ENCODE measurements at places on chromosomes 4 and X.

DNA sequence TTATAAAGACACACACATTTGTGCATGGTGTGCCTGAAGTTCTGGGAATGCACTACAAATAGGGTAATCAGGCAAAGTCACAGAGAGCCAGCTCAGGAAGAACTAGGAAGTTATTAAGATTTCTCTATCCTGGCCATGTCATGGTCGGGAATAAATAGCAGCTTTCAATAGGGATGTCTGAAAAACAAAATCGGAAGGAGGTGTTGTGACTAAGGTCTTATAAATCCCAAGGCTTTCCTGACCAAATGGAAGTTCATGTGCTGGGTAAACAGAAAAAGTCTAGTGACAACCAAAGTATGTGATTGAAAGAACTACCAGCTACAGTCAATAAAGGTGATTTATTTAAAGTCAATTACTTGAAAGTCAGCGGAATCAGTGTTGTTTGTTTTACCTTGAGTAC lies 262.5 kb upstream of the HS3ST1 start:
- DNase-seq, result no peak

- DNase-seq, result no peak
Measured at GRCh38 chr4:56737666-56738065, 56.6 kb upstream of the HOPX start.

GRCh38 chr4:149997881-149998421 lies 80.3 kb upstream of the DCLK2 start:
- DNase-seq, result no peak

- DNase-seq, result no peak
Measured at GRCh38 chr4:86775061-86775460, 74.1 kb downstream of the SLC10A6 start.

DNA sequence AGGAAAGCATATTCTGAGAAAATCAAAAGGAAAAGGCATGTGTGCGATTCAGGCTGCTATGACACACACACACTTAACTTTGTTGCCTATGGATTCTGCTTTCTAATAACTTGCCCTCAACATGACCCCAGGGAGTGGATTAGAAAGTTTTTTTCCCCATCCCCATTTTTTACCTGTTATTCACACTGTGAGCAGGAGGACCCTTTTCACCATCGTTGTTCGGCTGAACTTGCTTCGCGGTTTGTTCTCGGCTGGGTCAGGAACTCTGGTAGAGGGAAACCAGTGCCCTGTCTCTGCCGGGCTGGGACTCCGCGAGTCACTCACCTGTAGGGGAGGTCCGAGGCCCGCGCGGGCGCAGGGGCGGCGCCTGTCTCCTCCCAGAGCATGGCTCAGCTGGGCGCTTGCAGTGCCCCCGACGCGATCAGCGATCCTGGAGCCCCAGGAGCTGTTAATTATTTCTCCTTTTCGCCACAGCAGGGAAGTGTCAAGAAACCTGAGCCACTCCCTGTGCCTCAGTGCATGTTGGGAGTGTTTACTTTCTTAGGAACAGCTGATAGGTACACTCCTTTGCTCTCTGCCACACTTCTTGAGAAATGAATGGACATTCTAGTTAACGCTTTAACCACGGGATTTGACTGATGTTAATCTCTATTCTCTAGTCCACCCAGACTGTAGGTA lies at the start of gene RASSF6:
RASSF6 (minus strand) TSS at position 322 of the 678 bp plus-strand sequence. CDS start 8,641 bp downstream, outside the sequence.
- DNase-seq, result peak; percentile 1

GRCh38 chrX:133054761-133055405 lies 42.0 kb downstream of the USP26 start:
- DNase-seq, result no peak

GRCh38 chr4:83139514-83140156 lies 25.1 kb upstream of the PLAC8 start:
- DNase-seq, result no peak

DNA sequence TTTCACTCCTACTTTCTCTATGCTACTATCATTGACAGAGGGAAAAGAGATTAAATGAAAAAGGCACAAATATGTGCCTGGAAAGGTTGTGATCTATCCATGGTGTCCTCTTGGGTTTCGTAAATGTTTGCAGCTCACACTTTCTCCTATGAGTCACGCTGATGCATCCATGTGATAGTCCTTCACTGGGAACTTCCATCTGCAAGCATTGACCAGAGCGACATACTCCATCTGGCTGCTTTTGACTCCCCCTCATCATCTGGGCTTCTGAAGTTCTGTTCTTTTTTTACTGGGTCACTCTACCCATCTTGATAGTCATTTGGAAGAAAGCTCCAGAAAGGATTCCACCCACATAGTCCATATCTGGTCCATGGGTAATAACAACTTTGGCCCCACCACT lies 84.7 kb upstream of the NDST3 start:
- no peak for DNase-seq

- DNase-seq, result no peak
Measured at GRCh38 chr4:79467246-79467932, 59.4 kb upstream of the GK2 start.

DNA sequence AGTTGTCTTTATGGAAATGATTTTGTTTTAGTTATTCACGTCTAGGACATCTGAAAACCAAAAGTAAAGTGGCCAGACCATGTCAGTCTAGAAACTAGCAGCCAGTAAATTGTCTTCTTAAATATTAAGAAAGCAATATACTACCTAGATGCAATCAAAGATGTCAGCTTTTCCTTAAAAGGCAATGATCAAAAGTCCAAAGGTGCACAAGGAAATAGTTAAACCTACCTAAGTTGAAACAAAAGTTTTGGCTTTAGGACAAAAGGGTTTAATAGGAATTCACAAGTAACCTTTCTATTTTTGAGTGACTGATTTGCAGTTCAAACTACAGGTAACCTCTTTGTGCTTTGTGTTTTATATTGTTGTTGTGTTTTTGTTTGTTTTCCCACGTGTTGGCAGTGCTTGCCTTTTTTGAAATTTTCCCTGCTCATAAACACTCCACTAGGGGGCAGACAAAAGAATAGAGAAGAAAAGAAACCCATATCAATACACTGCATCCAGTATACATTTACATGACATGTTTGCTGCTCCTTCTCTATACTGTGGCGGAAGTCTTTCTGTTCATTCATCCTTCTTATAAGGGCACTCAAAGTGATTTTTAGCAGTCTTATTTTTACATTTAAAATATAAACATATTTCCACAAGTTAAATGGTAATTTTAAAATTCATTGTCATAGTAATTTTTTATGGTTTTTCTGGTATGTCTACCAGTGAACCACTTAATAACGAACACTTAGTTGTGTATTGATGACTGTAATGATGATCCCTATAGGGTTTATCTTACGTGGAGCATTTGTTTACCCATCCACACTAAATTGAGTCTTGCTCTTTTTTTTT lies 62.7 kb downstream of the GAB1 start:
- no peak for DNase-seq

DNA sequence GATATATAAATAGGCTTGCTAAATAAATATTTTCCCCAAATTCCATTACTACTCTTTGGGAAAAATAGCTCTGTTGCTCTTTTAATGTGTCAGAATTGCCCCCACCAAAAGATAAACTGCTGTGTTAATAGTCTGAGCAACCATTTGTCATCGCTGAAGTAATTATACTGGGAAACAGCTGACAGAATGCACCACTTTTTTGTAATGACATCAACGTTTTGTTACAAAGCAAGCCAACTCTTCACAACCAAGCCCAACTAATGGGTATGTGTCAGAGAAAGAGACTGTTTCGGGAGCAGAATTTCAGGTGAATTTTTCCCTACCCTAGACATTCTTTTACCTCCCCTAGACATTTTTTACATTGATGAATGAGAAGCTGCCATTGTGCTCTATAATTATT lies 405.0 kb upstream of the MAGEB18 start:
- DNase-seq, result no peak

GRCh38 chrX:154648931-154649330 lies 4.4 kb downstream of the CTAG2 start:
- DNase-seq, result no peak

DNA sequence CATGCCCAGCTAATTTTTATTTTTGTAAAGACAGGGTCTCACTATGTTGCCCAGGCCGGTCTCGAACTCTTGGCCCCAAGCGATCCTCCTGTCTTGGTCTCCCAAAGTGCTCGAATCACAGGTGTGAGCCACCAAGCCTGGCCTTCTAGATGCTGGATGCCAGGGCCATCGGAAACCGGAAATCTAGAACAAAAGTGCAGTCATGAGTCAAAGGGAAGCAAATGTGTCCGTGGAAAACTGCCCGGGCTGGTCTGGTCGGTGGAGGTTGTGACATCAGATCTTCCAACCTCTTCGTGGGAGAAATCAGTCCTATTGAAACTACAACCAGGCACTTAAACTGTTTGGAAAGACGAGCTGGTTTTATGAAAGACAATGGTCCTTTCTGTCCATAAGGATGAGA lies 92.3 kb upstream of the SHOX start:
- DNase-seq, result no peak

- DNase-seq, result no peak
Measured at GRCh38 chr4:8704632-8705031, 112.1 kb downstream of the CPZ start.

DNA sequence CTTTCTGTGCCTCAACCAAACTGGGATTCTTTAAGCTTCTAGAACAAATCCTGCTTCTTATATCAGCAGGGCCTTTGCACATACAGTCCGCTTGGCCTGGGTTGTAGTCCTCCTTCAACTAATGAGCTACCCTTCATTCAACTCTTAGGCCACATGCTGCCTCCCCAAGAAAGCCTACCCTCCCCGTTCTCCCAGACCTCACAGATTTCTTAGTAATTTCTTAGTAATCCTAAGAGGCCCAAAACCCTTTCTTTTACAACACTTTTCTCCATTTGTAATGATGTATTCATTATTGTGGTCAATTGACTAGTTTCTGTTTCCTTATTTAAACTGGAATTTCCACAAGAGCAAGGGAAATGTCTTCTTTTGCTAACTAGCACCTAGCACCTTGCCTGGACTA lies 233.1 kb downstream of the PPP1R2C start:
- no peak for DNase-seq

GRCh38 chrX:1649621-1650020 lies 34.8 kb downstream of the ASMT start:
- DNase-seq, result no peak

DNA sequence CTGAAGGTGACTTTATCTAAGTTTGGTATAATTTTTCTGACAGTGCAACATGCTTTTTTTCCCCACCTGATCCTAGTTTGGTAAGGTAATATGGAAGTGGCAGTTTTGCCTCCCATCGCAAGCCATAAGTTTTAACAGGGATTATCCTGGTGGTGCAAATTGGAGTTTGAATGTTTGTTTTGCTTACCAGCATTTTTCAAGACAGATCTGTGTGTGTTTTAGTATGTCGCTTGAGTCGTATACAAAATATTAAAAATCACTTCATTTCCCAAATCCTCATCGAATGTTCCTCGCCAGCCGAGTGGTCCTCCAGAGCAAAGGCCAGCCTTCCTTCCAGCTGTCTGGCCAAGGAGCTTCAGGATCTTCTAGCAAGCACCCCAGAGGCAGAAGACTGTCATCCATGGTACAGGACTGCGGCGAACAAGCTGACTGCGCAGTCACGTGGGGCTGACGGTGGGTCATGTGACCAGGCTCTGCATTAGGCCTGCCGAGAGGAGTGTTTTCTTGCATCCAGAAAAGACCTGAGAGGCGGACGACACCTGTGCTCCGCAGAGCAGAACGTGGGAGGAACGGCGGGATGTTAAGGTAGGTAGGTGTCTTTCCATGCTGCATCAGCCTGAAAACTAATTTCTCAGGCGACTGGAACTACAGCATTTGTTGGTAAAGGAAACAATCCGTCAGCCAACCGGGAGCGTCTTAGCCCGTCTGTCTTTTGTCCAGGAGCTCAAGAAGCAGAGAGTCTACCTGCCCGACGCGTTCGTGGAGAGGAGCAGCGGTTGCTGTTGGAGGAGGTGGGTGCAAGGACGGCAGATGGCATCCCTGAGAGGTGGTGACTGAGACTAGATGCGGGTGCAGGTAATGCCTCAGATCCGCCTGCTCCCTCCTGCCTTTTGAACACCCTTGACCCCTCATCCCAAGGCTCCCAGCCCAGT lies at the start of gene GPRASP3:
GPRASP3 (plus strand) TSS at position 507 of the 932 bp plus-strand sequence. CDS start 28,253 bp downstream, outside the sequence.
- peak; percentile 60 for DNase-seq

DNA sequence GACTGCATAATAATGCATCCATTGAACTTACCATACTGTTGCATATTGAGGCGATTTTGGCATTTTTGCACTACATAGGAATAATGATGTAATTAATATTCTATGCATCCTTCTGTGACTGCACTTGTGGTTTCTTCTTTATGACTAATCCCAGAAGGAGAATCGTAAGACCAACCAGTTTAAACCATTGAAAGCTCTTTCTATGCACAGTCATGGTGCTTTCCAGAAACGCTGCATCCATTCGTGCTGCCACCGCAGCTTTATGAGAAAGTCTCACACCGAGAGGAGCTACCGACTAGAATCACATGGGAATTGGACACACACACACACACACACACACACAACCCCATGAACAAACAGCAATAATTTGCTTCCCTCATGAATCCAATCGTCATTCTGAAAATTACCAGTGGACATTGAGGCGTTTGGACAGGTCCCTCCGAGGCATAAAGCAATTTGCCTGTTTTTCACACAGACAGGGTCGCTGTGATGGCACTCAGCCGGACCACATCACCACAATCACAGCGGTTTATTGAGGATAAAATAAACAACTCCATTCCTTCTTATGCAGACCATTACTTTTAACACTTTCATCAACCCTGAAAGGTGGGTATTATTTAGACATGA lies 64.2 kb downstream of the PACRGL start:
- no peak for DNase-seq

- DNase-seq, result no peak
Measured at GRCh38 chr4:39893693-39894072, 84.0 kb downstream of the PDS5A start.

DNA sequence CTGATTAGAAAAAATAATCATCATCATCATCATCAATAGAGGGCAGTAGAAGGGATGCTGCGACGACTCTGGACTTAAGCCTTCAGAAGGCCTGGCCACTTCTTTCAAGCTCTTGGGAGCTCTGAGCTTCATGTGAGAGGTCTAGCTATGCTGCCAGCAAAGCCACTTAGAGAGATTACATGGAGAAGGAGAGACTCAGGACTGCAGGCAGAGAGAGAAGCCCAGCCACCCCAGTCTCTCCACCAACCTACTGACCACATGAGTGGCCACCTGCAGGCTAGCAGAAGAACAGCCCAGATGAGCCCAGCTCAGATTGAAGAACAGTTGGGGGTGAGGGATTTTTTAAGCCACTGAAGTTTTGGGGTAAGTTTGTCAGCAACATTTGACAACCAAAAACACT lies 17.1 kb upstream of the TMEM150C start:
- DNase-seq, result no peak

GRCh38 chrX:94204524-94204923 lies 530.5 kb downstream of the FAM133A start:
- DNase-seq, result no peak

GRCh38 chrX:1388651-1389050 lies 3.3 kb downstream of the SLC25A6 start:
- DNase-seq, result no peak

DNA sequence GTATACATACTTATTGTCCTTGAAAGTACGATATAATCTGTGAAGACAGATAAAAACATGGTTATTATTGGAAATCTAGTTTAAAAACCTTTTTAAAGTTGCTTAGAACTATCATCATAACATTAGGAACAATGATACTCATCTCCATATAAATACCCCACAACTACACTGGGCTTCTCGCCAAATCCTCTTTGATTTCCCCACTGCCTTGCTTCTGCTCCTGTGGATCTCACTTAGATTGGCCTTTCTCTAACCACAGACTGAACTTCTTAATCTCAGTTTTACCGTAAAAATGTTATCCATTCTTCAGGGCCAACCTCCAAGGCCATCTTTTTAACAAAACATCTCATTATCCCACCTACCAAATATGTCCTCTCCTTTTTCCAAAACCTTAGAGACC lies 77.6 kb downstream of the PRKG2 start:
- no peak for DNase-seq

- DNase-seq, result no peak
Measured at GRCh38 chr4:88610771-88611170, 18.5 kb downstream of the HERC3 start.

GRCh38 chrX:137945470-137945869 lies 379.5 kb downstream of the ZIC3 start:
- DNase-seq, result no peak

Measured in activated T-helper 9 cell treated with anti-CD3 and anti-CD28 coated beads, Interleukin-2, amount 50 U/mL, for 16 hours (primary cell).